ENCODE measurements at places on chromosomes 6 and 20.

GRCh38 chr6:133906050-133906449 is 17.1 kb downstream of the TCF21 start:
- DNase-seq: no peak

DNA sequence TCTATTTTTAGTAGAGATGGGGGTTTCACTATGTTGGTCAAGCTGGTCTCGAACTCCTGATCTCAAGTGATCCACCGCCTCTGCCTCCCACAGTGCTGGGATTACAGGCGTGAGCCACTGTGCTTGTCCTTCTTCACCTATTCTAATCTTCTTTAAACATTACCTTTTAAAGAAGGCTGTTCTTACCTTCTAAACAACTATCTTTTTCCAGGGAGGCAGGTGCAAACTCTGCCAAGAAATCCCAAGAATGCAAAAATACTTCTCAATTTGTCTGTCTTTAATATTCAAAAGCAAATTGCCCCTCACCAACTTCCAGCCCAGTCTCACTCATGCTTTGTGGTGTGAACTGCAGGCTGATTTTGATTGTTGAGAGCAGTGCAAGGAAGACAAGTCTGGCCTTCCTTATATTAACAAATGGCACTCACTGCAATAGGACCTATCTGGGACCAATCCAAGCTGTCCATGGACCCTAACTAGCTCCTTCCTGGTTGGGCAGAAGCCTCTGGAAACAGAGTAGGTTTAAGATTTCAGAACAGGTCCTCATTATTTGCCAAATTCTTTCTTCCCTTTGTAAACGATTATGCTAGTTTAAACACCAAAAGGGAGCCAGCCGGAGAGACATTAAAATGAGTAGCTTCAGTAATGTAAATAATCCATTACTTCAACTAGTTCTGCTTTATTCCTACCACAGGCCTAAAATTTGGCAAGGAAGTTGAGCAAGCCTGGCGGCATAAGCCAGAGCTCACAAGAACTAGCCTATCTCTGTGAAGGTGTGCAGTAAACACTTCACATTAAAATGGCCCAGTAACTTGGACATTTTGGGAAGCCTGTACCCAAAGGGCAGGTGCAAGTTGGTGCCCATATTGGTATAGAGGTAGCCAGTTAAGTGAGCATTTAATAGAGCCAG is 1.6 kb downstream of the SCAND1 start:
- no peak for DNase-seq

- DNase-seq: no peak
Observed at GRCh38 chr20:36624068-36624943, 18.7 kb downstream of the RAB5IF start.

GRCh38 chr20:14826543-14827313 is 489.3 kb upstream of the FLRT3 start:
- no peak for DNase-seq

GRCh38 chr6:53070806-53071205 is 5.6 kb downstream of the FBXO9 start:
- DNase-seq: no peak

DNA sequence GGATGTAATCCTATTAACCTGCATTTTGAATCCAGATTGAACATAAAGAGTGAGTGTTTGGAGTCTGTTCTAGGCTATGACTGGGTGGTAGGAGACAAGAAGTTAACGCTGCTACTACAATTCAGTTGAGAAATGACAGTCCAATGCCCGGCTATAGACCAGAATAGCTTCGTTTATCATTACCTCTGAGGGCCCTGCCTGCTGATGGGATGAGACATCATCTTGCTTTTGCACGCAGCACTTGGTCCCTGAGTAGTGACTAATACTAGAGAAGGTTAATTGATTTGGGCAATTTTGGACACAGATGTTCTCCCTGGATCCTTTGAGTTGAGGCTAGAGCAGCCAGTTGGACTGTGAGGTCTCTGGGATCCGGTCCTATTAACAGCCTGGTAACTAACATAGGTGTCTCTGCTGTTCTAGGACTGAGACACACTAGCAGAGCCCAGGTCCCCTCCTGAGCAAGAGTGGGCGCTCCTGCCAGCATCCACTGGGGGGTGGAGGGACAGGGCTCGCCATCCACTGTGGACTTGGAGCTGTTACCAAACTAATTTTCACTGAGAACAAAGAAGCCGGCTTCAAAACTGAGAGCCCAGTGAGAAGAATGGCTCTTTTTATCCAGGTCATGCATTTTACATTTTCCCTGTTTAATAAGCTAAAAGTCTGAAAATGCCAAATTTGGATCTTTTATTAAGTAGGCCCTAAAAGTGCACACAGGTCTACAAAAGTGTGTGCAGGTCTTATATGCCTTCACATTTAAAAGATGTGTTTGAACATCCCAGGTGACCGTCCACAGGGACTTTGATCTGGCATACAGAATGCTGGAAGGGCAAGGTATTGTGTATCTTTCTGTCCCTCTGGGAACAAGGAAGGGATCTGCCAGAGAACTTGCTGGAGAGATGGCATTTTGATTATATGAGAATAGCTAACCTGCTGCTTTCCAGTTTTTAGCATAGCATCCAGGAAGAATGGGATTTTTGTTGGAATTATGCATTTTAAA is 212.5 kb downstream of the CDH4 start:
- DNase-seq: no peak

GRCh38 chr6:142542704-142543233 is 241.0 kb downstream of the ADGRG6 start:
- no peak for DNase-seq

DNA sequence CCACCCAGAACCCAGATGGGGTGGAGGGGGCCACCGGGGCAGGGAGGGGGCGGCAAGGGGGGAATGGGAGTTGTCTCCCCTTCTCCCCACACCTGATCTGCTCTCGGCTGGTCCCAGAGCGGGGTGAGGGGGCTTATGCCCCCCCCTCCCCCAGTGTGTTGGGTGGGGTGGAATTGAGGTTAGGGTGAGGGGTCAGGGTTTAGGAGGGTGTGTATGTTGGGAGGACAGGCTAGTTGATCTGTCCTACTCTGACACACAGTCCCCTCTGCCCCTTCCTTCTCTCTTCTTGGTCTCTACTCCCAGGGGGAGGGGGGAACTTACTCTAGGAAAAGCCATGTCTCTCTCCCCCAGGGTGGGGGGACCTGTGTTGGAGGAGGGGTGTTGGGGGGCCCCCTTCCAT is 1.9 kb upstream of the ZBTB9 start:
- no peak for DNase-seq
